ENCODE measurements at places on chromosomes 4 and X.

DNA sequence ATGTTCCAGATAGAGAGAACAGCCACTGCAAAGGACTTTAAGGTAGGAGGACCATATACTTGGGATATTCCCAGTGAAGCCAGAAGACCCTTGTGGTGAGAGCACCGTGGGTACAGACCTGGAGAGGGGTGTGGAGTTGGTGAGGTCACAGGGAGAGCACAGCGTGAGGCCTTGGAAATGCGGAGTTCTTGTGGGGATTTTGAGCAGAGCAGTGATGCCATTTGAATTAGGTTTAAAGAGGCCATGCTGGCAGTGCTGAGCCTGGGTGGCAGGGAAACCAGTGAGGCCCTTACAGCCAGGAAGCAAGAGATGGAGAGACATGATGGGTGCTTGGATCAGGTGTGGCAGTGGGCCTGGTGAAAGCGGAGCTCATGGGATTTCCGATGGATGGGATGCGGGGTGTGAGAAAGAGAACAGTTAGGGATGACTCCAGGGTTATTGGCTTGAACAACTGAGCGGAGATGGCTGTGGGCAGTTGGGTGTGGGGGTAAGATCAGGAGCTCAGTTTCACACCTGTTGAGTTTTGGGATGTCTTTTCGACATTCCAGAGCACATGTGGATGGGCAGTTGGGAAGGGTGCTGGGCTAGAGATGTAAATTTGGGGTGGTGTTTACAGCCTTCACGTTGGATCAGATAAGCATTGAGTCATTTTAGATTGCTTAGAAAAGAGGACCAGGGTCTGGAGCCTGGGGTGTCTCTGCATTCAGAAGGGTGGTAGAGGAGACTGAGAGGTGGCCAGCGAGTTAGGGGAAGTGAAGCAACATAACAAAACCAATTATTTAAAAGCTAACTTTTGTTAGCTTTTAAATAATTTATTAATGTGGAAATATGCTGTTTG, 68.9 kb downstream of the TMEM131L start:
- DNase-seq: no peak

DNA sequence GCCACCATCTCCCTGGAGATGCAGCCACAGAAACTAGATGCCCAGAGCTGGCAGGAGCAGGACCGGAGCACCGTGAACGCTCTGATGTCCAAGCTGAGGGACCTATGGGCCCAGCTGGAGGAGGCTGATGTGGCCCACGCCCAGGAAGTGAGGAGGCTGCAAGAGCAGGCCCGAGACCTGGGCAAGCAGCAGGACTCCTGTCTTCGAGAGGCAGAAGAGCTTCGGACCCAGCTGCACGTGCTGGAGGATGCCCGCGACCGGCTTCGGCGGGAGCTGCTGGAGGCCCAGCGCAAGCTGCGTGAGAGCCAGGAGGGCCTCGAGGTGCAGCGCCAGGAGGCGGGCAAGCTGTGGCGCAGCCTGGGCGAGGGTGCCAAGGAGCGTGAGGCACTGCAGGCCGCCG, 14.2 kb downstream of the SMIM10L2A start:
- DNase-seq: no peak

DNA sequence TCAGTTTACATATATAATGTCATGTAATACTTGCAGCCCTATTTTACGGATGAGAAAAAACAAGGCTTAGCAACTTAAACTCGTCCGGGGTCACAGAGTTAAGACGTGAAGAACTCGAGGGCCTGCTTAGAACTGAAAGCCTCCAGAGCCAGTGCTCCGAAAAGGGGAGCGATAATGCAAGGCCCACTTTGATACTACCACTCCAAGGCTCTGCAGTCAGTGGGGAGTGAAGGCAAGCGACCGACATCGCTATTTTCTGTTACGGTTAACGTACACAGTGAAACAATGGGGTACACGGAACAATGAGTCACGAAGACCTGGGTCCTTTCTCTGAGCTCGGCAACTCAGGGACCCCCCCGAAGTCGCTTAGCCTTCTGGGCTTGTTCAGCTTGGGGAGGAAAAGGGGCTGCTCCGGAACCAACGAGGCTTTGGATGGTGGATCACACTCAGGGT, 965 bp downstream of the PPA2 start:
- no peak for DNase-seq

- no peak for DNase-seq
Observed at GRCh38 chr4:188879598-188879997, 740.4 kb downstream of the TRIML1 start.

GRCh38 chr4:35358001-35358584, 886.2 kb downstream of the ARAP2 start:
- no peak for DNase-seq

DNA sequence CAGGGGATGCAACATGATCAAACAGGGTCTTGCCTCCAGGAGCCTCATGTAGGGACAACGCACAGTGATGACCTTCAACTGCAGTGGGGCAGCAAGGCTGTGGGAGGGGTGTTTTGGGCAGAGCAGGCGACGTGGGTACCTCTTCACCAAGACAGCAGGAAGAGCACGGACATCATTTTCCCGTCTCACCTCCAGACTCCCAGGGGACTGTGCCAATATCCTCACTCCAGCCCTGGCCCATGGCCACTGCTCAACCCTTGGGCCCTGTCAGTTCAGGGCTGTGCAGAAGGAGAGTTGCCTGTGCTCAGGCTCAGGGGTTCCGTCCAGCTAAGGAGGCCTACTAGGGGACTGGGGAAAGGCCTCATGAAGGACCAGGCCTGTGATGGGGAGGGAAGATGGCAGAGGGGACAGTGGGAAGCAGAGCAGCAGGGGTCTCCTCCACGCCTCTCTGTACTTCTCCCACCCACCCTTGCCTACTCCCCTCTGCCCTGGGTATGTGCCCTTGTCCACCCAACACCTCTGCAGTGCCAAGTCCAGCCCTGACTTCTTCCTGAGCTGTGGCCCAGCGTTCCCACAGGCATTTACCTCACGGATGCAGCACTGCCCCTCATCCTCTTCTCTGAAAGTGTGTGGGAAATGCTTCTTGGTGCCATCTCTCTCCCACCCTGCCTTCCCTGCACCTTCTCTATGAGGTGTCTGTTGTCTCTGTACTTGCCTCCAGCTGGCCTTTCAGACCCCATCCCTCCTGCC, 1.4 kb downstream of the IL9R start:
- no peak for DNase-seq

GRCh38 chrX:119539872-119540271, 25.3 kb downstream of the STEEP1 start:
- no peak for DNase-seq

DNA sequence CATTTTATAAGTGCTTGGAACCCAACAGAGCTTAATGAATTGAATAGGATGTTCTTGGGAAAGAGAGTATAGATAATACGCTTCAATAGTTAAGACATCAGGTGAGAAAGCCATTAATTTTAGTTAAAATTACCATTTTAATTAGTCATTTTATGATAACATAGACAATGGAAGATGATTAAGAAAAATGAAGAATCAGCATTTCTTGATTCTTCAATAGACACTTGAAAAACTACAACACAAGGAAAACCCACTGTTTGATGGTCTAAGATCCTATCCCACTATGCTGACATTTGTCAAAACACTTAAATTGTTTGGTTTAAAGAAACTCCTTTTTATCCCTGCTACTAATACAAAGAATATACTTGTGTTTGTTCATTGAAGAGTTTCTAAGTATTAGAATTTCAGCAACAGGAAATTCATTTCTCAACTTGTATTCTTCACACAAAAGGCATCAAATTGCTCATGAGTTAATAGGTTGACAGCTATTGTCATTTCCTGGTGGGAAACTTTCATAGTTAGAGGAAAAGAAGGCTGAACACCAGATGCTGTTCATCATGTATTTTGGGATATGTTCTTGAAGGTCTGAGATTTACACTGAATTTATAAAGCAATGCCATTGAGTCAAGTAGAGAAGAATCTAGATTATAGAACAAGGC, 9.6 kb upstream of the CXCL2 start:
- DNase-seq: no peak

GRCh38 chrX:30308263-30309138, 689 bp downstream of the NR0B1 start:
- DNase-seq: no peak

- no peak for DNase-seq
Observed at GRCh38 chr4:142551517-142552305, 294.4 kb downstream of the INPP4B start.

- no peak for DNase-seq
Observed at GRCh38 chr4:173264245-173264644, 69.9 kb downstream of the HMGB2 start.

GRCh38 chrX:151977009-151977408, 2.5 kb upstream of the GABRE start:
- DNase-seq: no peak

DNA sequence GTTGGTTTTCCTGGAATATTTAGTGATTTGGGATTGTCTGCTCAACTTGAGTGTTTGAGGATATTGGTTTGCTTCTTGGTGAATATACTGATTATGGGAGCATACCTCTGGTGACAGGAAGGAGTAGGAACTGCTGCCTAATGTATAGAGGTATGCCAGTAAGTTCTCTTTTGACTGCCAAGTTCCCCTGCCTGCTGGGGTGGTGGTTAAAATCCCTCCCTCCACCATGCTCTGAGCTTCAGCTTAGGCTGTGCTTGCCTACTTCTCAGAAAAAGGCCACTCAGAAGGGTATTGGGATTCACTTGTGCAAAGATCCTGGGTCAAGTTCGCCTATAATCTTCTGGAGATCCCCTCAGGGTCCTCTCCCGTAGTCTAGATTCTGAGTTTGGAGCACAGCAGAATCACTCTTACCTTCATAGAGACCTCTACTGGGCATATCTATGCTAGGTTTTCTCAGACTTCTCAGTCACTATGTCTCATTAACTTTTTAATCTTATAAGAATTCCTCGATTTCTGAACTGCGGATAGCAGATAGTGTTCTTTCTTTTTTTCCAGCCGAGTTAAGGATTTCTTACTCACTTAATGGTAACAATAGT, 44.7 kb upstream of the DCK start:
- no peak for DNase-seq

GRCh38 chrX:119186763-119187162, 49.3 kb upstream of the PGRMC1 start:
- DNase-seq: no peak
